Cardiac septum (tissue), 1 donor: ENCODE measurements at places on chromosomes 2 and 18. TPM values are rescaled to one million over a fixed set of nuclear protein-coding genes. Genes with fewer than 3 reads are reported as not detected.

DNA sequence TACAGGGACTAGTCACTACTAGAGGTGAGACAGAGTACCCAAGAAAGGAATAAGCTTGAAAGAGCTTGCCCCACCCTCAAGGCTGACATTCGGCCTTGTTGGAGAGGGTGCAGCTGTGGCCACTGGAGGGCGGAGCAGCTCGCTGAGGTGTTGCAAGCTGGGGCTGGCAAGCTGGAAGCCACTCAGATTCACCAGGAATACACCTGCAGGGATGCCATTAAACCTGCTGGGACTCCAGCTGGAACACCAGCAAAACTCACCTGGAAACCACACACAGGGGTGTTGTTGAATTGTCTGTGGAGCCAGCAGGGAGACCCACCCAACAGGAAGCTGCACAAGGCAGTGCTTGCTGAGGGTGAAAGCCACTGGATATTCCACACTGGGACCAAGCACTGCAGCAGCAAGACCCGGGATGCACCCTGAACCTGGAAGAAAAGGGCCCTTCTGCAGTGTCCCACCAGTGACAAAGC, 26.1 kb downstream of the KCTD18 start:
- no peak for DNase-seq

DNA sequence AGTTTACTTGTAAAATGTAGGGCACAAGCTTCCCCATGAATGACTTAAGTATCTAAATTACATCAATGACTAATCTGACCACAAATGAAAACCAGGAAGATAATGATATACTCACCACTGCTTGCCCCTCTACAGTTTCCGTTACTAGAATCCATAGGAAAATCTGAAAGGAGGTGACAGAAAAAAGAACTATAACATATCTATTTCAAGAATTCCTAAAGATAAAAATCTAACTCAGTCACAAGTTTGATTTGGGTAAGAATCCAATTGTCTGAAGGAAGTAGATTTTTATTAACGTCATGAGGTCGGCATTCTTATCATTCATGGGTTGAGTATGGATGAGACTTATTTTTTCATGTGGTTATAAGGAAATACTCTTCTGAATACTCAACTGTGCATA, 7.8 kb downstream of the FRZB start:
- DNase-seq: no peak

The FEV gene
- not detected for total RNA-seq

The CRACDL gene
- total RNA-seq: 3.3 TPM

DNA sequence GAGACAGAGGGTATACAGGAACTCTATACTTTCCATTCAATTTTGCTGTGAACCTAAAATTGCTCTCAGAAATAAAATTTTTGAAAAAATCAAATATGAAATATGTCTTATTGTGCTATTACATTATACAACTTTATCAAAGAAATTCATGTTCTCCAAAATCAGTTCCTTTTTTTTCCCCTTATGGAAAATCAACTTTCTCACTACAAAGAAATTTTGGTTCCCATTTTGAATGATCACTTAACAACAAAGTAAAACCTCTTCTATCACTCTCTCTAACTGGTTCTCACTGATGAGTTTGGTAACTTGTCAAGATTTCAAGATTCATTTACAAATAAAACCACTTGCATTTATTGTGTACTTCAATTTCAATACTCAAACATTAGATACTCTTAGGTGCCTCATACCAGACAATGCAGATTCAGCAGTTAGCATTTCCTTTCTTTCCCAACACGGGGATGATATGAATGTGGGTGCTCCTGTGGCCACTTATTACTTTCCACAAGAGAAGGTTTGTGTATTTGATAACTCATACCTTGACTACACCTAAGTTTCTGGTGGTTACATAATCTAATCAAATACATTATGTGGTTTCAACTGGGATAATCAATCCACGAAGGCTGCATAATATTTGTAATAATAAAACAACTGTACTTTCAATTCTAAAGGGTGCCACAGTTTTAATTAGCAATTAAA, 6.4 kb downstream of the PSME4 start:
- no peak for DNase-seq

The CDH20 gene
- total RNA-seq: 0.08 TPM

The CTAGE1 gene
- 0.13 TPM for total RNA-seq

- DNase-seq: no peak
These were observed 294.1 kb downstream of the SOCS6 start for GRCh38 chr18:70582981-70583380.

DNA sequence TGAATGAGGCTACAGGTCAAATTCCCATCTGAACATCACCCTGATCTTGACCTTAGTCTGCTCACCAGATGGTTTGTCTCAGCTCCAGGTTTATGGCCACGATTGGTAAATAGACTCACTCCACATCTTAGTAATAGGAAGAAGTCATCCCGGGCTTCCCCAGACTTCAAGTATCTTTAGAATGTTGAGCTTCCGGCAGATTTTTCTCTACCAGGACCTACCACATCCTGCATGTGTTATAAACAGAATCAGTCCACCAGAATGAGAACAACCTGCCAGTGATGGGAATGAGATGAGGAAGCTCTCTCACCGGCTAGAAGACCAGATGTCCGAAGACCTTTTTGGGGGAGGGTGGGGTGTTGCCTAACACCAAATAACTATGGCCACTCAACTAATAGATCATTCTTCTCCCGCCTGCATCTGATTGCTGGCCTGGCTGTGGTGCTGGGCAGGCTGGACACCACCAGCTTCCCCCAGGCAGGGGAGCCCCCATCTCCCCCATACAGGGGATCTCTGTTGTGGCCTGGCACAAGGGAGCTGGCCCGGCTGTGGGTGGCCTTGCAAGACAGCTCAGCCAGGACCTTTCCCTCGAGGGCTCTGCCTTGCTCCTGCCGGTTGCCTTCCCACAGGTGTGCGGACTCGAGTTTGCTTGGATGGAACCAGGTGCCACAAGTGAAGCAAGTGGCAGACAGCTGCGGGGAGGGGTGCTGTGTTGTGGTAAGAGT, 88.5 kb downstream of the SH3RF3 start:
- peak; percentile 65 for DNase-seq

DNA sequence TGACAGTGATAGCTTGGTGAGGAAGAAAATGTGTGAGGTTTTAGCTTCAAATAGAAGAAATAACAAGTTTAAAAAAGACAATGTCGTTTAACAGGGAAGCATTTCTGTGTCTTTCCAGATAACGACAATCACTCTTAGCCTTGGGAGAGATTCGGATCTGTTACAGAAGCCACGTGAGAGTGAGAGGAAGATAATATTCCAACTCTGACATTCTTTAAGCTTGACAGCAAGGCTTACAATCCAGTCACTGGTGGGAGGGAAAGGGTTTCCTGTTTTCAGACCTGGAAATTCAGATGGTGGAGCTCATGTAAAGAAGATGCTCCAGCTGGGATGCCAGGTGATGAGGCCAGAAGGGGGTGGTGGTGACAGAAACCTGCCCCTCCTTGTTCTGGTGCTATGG, 30.8 kb downstream of the FBXO48 start:
- no peak for DNase-seq

GRCh38 chr18:34128436-34128835, 96.3 kb downstream of the NOL4 start:
- DNase-seq: no peak

The CTDSP1 gene
- total RNA-seq: 100 TPM

GRCh38 chr2:230665263-230665691, 47.4 kb upstream of the CAB39 start:
- no peak for DNase-seq

The MC5R gene
- total RNA-seq: not detected

The ZNF396 gene
- 1.0 TPM for total RNA-seq

- DNase-seq: no peak
These were observed 26.3 kb upstream of the CASP8 start for GRCh38 chr2:201233812-201234662.

- DNase-seq: no peak
These were observed 96.1 kb upstream of the CSRNP3 start for GRCh38 chr2:165373278-165374010.

GRCh38 chr2:230714136-230714480, 1.5 kb downstream of the CAB39 start:
- DNase-seq: no peak

DNA sequence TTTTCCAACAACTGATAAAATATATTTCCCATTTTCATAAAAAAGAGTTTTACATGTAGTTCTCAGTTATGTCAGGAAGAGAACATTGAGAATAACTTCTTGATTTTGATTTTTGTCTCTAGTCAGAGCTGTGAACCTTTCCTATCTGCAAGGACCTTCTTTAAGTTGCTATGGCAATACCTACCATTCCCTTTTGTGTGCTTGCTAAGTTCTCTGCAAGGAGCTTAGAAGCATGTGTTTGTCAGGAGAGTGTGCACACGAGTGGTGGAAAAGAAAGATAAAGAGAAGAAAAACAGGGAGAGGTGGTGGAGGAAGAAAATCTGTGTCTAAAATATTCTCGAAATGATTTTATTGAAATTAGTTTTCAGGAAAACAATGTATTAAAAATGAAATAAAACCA, 140.3 kb upstream of the SLC8A1 start:
- DNase-seq: no peak

DNA sequence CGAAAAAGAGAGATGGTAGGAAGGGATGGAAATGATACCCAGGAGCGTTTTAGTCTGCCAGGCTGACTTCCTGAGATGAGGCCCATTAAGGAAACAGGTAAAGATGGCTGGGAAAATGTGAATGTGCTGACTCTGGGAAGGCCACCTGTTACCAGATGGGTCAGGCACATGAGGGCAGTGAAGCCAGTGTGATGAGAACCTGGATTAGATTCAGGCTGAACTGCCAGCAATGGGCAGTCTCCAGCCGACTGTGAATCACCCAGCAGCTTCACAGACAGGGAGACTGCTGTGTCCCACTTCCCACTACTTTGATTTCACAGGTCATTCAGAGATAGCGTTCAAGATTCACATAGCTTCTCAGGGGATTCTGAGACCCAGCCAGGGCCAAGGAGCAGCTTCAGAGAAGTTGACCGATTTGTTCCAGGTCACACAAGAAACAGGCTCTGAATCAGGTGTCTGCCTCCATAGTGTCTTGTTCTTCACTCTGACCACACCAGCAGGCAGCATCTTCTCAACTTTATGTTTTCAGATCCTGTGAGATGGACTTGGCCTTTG, 26.4 kb downstream of the CAPN13 start:
- DNase-seq: no peak

DNA sequence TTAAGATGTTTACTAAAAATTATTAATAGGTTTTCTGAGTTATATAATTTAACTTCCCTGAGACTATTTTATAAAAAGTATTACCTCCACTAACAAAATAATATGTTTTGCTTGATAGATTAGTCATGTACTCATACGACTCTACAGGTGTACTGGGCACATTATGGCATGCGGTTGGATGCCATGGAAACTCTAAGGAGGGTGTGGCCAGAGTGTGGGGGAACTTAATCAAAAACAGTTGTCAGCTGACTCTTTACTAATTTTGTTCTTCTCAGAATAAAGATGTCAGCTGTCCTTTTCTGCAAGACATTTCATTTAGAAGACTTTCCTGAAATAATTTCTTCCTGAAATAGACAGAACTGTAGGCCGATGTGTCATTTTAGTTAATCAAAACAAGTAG, 228.3 kb upstream of the SIX3 start:
- no peak for DNase-seq

The TUBB8B gene
- not detected for total RNA-seq

The DSC3 gene
- total RNA-seq: 0.65 TPM

The ACADL gene
- total RNA-seq: 6.2 TPM

- DNase-seq: no peak
These were observed 116.5 kb downstream of the MBP start for GRCh38 chr18:77015771-77016710.

The NT5DC4 gene
- total RNA-seq: not detected

DNA sequence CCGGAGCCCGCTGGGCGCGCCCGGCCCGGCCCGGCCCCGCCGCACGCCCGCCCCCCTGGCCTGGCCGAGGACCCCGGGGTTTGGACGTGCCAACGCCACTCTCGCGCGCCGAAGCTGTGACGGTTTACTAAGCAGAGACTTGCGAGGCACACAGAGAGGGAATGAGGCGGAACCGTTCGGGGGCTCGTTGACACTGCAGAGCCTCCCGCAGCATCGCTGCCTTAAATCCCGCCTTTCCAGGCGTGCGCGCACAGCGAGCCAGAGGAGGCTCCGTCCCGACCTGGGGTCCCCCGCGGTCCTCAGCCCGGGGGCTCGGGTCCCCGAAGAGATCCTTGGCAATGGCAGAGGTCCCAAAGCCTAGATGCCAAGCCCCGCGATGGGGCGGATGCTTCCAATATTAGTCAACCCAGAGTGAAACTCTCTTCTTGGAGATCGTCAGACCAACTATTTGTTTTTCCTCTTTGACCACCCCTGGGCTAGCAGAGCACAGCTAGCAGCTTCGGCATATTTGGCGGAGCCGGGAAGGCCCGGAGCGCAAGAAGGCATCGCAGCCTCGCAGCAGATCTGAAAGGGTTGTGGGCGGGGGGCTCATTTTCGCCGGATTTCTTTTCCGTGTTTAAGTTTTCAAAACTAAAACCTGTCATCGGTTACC, at the start of gene ZNF385B:
Gene ZNF385B (minus strand): TSS at position 197 of the 652 bp plus-strand sequence.
- DNase-seq: no peak

The CD8B2 gene
- not detected for total RNA-seq

- DNase-seq: no peak
These were observed 51.2 kb upstream of the MEX3C start for GRCh38 chr18:51248685-51249084.

DNA sequence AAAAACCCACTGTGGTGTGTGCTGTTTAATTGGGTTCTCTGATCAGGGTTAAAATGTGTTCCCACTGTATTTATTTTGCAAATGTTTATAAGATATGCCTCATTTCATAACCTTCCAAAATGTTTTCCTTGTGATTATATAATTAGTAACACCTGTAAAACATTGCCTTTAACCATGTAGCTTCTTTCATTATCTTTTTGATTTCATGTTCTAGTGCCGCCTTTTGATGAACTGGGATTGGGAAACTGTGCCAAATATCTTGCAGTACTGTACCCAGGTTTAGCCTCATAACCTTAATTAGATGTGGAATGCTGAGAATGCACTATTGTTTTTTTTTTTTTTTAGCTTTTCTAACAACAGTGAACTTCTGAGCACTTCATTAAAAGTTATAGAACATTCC, 96.9 kb downstream of the TANC1 start:
- no peak for DNase-seq

The HDHD2 gene
- 35.6 TPM for total RNA-seq
